ENCODE measurements at places on chromosomes 1 and 21. TPM values are rescaled to one million over a fixed set of nuclear protein-coding genes. Genes with fewer than 3 reads are reported as not detected.

DNA sequence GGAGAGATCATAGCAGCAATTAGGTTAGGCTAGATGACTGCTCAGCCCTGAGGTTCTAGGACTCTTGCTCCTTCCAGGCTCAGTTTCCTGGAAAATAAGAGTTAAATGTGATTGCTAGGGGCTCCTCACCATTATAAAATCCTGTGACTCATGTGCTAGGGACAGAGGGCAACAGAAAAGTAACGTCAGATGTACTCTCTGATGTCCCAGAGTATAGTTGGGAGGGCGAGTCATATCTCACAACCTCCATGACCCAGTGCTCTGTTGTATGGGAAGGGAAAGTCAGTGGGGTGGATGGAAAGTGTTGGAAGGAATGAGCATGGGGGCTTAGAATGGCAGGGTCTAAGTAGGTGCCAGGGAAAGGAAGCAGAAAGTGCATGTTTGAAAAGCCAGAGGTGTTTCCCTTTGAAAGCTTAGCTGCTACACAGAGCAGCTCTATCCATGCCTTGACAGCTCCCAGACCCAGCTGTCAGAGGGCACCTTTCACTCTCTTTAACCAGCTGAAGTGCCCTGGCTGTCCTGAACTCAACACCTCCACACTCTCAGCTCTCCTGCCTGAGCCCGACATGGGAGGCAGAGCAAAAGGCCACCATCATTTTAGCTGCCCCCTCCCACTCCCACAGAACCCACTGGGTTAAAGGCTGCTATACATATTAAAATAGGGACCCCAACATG is 11.6 kb downstream of the GJA5 start:
- no peak for DNase-seq

DNA sequence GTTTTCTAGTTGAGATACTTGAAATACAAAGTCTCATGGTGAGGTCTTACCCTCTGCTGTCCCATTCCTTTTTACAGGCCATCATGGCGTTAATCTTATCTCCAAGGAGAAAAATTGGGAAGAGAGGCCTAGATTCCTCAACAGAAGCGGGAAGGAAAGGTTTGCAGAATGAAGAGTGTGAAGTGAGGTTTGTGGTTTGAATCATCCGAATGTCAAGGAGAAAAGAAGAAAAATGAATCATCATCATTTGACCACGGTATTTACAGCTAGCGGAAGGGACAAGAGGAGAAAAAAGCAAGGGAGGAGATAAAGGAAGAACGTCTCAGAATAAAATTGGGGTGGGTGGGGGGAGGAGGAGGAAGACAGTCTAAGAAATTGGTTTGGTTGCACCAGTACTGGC is 935 bp upstream of the COG2 start:
- no peak for DNase-seq

- no peak for DNase-seq
Measured at GRCh38 chr21:45262616-45263015, 25.1 kb downstream of the POFUT2 start.

- no peak for DNase-seq
Measured at GRCh38 chr1:228216371-228217320, 8.8 kb downstream of the OBSCN start.

The PM20D1 gene
- not detected for total RNA-seq
